ENCODE measurements at places on chromosomes 6 and 20.

GRCh38 chr6:113629975-113630737 is 227.0 kb upstream of the MARCKS start:
- DNase-seq: peak; percentile 94

GRCh38 chr20:4802023-4802422 is 80.3 kb downstream of the PRND start:
- DNase-seq: no peak

DNA sequence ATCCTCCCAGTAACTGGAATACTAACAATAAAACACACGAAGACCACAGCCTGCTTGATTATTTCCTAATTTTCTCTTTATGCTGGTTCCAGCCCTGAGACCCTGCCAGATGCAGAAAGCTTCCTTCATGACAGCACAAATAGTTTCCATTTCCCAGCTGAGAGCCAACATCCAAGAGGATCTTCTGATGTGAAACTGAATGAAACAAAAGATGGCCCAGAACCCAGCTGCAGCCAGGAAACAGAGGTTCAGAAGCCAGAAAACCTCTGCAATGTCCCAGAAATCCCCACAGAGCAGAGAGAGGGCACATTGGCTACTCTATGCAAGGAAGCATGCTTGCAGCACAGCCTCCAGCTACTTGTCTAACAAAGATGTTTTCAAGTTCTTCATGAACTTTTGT is 61.8 kb upstream of the PLEKHG1 start:
- DNase-seq: no peak

GRCh38 chr6:106363401-106364138 is 3.1 kb downstream of the CRYBG1 start:
- DNase-seq: no peak

DNA sequence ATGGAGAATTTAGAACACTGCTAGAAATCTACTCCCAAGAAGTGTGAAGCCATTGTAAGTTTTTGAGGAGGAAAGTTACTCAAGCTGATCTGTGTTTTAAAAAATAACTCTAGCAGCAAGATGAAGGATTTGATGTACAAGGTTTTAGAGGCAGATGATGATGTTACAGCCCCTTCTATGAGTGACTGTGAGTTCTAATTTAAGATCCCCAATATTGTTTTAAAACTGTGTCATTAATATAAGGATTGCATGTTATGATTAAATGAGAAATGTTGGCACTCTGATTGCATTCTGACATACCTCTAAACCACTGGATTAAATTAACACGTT is 293.5 kb downstream of the ADGB start:
- DNase-seq: no peak

DNA sequence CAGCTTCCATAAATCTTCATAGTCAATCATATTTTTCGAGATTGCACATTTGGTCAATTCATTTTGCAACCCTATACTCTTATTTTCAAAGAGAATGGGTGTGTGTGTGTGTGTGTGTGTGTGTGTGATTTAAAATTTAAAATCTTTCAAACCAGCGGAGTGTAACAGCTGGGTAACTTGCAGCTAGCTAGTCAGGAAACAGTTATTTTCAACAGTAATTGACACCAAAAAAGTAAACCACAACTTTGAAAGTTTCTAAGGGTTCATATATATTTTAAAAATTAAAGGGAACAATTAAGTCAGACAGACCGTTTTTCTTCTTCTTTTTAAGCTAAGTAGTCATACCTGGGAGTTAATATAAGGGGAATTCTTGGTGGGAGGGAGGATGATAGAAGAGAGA is 57.0 kb downstream of the PRR18 start:
- DNase-seq: no peak

- DNase-seq: no peak
Observed at GRCh38 chr20:41425180-41425884, 58.7 kb upstream of the EMILIN3 start.

DNA sequence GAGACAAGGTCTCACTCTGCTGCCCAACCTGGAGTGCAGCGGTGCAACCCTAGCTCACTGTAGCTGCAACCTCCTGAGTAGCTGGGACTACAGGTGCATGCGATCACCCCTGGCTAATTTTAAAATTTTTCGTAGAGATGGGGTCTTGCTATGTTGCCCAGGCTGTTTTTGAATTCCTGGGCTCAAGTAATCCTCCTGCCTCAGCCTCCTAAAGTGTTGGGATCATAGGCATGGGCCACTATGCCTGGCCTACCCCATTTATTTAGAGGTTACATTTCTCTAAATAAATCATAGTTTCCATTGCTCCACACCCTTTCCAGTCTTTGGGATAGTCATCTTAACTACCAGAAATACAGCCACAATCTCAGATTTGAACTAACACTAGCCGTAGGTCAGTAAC is 134.7 kb upstream of the CITED2 start:
- no peak for DNase-seq

All from cardiac fibroblast (primary cell).